Bone marrow (tissue), 2 donors: ENCODE measurements at places on chromosomes 5 and 9.

- DNase-seq: peak; percentile 83
Measured at GRCh38 chr5:139273572-139274289, 19.8 kb upstream of the MATR3 start.

- no peak for DNase-seq
Measured at GRCh38 chr5:657570-657969, 35.6 kb downstream of the TPPP start.

DNA sequence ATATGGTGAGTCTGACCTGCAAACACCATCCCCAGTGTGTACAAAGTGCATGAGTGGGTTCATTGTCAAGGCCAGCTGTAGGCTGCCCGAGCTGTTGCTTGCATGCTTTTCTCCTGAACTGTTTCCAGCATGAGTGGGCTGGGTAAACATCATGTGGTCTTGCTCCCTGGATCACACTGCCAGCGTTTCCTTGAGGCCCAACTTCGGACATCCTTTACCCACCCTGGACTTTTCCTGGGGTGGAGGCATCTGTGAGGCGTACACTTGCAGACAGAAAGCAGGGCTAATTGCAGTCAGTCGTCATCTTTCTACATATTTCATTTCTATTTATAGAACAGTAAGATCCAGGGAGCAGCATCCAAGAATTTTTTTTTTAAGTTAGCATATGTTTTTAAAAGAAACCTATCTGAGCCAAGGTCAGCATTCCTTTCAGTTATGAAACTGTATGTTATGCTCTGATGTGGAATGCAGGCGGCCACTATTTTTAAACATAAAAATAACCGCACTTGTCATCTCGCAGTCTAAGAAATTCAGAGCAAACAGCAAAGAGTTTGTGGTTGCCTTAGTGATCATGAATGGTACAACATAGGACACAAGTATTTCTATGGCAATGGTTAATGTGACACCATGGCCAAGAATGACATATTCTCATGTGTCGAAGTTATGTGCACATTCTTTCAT, 106.5 kb upstream of the DMRT1 start:
- DNase-seq: no peak

GRCh38 chr5:73763300-73764032, 137.5 kb downstream of the ARHGEF28 start:
- no peak for DNase-seq

DNA sequence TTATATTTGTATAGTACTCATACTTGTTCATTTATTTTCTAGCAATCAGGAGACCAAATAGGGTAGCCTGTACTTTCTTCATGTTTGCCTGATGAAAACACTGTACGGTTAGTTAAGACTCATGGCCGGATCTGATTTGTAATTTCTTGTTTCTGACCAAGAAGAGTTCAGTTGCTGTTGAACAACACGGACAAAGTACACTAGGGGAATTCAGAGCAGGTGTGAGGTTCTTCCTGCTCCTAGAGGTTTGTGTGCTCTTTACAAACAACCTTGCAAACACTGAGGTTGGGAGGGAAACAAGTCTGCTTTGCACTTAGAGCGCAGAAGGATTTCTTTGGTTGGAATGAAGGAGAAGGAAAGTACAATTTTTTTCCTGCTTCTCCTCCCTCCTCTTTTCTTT, 69.7 kb downstream of the TRIO start:
- DNase-seq: no peak

DNA sequence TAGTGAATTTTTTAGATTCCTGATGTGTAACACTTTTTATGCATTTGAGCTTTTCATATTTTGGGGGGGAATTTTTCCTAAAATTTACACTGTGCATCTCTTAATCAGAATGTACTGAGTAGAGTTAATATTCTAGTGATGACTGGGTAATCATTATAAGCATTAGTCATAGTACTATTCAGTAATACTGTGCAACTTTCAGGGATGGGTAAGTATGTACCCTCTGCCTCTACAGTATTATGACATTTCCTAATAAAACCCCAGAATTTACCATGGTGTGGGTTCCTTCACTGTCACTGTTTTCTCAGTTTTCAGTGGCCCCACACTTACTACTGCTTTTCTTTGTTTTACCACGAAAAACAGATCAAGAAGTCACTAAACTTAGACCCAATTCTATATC, 2.8 kb upstream of the CMYA5 start:
- DNase-seq: no peak

DNA sequence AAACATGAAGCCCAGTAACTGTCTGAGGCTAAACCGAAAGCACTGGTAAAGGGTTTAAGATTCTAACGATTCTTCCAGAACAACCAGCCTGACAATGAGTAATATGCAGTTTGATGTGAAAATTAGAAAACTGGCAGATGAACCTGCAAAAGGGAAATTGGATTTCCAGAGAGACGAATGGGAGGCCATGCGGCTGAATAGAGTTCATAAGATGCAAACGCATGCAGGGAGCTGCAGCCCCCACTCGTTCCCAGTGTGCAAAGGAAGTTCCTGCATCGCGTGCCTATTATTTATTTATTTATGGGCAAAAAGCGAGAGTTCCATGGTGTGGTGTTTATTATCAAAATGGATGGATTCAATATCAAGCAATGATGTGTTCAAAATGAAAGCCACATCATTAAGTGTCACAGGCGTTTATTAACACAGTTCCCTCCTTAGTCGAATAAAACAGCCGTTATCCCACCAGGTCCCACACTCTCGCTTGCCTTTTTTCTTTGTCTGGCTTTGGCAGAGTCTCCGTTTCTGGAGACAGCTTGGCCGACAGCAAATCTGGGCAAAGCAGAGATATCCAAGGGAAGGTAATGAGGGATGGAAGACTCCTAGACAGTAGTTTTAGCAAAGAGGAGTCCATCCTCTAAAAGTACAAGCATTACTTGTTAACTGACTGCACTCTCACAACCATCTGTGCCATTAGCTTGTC, 451.4 kb downstream of the KDM4C start:
- no peak for DNase-seq

DNA sequence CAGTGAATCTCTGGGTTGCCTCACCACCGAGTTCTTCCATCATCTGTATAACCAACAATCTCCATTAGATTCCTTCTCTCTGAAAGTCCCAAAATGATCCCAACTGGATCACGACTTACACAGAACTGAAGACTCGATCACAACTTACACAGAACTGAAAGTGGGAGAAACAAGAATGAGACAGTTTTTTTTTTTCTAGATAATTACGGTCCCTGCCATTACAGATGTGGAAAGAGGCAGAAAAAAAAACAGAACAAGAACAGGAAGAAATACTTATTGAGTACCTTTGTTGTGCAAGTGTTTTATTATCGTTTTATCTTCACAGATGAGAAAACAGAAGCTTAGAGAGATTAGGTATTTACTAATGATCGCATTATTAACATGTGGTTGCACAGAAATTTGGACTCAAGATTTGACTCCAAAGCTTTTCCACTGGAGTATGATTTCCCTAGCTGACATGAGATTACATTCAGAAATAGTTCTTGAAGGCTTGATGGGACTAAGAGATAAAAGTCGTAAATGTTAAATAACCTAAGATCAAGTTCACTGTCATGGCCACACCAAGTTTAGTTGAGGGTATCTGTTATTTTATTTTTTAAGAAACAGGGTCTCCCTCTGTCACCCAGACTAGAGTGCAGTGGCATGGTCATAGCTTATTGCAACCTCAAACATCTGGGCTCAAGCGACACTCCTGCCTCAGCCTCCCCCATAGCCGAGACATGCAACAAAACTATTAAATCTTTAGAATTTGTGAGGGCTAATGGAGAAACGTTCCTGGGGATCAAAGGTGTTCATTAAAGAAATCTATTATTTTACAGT, 8.9 kb downstream of the PLK2 start:
- no peak for DNase-seq

DNA sequence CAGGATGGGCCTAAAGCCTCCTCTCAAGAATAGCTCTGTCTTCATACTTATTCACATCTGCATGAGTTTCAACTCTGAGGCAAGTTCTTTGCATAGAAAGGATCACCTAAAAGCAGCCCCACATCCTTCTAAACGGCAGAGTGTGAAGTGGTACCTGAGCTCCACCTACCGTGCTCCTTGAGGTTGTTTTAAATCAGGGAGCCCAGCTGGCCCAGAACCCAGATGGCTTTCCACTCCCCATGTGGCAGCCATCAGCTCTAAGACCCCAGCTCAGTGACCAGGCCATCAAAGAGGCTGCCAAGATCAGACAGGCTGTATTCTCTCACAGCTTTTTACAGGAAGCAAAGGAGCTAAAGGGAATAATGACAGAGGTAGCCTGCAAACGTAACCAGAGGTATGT, 299.3 kb downstream of the RASEF start:
- DNase-seq: no peak

GRCh38 chr5:40033411-40033810, 608.6 kb upstream of the DAB2 start:
- no peak for DNase-seq

GRCh38 chr5:440401-441201, 2.4 kb upstream of the EXOC3 start:
- no peak for DNase-seq

- no peak for DNase-seq
Measured at GRCh38 chr5:54281960-54282692, 28.2 kb downstream of the ARL15 start.

GRCh38 chr9:94800424-94801117, 74.1 kb downstream of the AOPEP start:
- no peak for DNase-seq

GRCh38 chr9:103552712-103553111, 541.4 kb upstream of the SMC2 start:
- no peak for DNase-seq

DNA sequence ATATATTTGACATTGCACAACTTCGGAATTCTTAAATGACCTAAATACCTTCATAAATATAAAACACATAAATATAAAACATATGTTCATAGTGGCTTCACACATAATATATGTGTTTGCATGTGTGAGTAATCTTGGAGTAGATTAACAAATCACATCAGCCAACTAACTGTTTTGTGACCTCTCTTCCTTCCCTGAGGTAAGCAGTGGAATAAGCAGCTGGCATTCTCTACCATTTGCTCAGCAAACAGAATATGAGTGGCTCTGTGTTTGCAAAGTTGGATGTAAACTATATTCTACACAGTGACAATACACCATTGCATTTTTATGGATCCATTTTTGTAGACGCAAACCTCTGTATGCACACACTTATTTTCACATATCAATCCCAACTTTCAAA, 189.9 kb downstream of the ACER2 start:
- no peak for DNase-seq

GRCh38 chr5:22938362-22938761, 85.2 kb upstream of the CDH12 start:
- no peak for DNase-seq

DNA sequence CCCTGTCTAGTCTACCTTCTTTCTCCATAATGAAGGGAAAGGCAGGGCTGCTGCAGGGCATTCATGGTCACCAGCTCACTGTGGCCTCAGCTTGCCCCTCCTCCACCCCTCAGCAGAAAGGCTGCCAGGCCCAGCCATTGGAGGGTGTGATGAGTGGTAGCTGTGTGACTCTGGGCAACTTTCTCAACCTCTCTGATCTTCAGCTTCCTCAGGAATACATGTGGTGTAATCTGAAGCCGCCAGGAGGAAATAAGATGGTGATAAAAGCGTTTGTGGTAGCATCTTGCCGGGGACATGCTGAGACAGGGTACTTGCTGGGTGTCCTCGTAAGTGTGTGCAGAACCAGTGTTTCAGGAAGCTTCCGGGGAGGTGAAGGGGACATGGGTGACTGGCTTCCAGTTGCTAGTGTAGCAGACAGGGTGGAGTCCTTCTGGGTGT, 9.8 kb downstream of the CXCL14 start:
- no peak for DNase-seq

DNA sequence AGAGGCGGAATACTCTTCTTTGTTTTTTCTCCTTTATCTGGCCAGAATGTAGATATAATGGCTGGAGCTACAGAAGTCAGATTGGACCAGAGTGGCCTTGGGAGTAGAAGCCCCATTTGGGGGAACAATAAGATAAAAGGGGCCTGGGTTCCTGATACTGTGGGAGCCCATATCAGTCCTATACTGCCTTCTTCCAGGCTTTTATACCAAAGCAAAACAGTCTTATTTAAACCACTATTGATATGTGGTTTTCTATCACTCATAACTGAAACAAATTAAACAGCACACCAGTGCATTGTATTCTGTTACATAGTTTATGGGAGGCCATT, 14.3 kb downstream of the SPAAR start:
- no peak for DNase-seq

- no peak for DNase-seq
Measured at GRCh38 chr9:130358928-130359327, 85.8 kb upstream of the ASS1 start.

DNA sequence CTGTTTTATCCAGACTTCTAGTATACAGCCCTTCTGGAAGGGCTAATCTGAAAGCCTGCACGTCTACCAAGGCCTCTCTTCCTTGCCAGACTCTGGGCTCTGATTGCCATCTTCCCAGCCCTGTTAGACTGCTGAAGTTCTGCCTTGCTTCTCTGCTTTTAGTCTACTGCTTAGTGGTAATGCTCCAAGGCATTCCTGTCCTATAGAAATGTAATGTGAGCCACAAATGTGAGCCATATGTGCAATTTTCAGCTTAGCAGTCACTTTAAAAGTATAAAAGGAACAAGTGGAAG, 32.1 kb downstream of the WNK2 start:
- no peak for DNase-seq

GRCh38 chr5:125232779-125233230, 486.4 kb upstream of the ZNF608 start:
- no peak for DNase-seq

- no peak for DNase-seq
Measured at GRCh38 chr9:79470954-79471353, 100.8 kb upstream of the TLE4 start.
